ENCODE measurements at places on chromosomes 5 and 9.

GRCh38 chr9:70395652-70396051 is 18.8 kb downstream of the KLF9 start:
- no peak for DNase-seq

DNA sequence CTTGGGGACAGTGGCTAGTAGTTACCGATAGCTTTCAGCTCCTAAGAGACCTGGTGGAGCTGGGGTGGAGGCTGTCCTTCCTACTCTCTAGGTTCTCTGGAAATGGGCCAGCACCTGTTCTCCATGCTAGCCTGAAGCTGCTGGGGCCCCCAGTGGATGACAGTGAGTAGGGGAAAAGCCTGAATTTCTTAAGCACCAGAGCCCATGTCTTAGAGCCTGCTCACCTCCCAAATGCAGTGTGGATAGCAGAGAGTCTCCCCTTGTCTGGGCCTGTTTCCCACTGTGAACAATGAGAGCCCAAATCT is 105.8 kb downstream of the DAB2IP start:
- DNase-seq = no peak

DNA sequence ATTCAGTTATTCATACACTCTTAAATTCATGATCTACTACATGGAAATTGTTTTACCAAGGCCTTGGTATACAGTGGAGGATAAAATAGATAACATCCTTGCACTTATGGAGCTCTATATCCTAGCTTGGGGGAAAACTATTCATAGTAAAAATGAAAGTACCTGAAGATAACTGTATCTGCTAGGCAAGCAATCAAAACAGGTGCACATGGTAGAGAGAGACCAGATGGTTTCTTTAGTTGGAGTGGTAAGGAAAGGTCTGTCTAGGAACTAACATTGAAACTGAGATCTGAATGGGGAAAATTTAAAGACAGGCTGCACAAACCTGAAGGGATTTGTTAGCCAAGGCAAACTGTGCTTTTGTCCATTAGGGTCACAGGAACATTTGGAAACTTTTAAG is 11.1 kb upstream of the SLCO4C1 start:
- DNase-seq = no peak

GRCh38 chr5:74314906-74315305 is 325.6 kb downstream of the ENC1 start:
- no peak for DNase-seq

DNA sequence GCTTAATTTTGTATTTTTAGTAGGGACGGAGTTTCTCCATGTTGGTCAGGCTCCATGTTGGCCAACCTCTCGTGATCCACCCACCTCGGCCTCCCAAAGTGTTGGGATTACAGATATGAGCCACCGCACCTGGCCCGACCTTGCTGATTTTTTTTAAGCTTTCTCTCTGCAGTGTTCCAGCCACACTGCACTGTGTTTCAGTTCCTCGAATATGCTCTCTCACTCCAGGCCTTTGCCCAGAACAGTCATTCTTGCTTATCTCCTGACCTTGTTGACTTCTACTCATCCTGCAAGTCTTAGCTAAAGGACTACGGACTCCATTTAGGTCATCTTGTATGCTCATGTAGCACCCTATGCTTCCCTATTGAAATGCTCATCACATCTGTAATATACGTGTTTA is 3.3 kb downstream of the SNAPC3 start:
- DNase-seq = no peak

GRCh38 chr9:20948703-20949102 is 82.7 kb downstream of the HACD4 start:
- DNase-seq = no peak

- DNase-seq = no peak
Observed at GRCh38 chr5:31682025-31682424, 43.1 kb downstream of the PDZD2 start.

GRCh38 chr9:118538959-118539358 is 830.3 kb downstream of the BRINP1 start:
- DNase-seq = no peak

DNA sequence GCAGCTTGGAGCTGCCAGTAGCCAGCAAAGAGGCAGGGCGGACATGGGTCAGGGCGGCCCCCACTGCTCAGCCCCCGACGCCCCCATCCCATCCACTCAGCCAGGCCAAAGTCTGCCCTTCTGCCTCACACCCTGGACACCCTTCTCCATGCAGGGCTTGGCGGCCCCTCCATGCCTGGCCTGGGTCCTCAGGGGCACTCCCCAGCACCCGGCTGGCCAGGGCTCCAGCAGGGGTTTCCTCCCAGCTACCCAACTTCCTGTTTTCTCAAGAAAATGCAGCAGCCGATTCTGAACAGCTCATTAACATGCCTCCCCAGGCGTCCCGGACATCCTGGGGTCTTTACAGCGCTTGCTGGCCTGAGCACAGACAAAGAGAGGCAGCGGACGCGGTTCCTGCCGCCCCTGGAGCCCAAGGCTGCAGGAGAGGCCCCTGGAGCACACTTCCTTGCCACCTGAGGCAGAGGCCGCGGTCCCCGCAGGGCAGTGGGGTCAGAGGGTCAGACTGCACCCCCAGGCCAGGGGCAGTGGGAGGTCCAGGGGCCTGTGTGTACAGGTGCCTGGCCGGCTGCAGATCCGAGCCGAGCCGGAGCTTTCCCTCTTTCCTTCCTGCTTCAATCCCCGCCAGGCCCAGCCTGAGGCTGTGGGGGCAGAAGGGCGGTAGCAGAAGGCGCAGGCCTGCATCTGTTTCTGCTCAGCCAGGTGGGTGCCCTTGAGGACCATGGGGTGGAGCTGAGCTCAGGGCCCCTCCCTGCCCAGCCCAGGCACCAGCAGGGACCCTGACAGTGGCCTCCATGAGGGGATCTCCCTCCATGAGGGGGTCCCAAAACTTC is 18.7 kb upstream of the NRARP start:
- DNase-seq = no peak

DNA sequence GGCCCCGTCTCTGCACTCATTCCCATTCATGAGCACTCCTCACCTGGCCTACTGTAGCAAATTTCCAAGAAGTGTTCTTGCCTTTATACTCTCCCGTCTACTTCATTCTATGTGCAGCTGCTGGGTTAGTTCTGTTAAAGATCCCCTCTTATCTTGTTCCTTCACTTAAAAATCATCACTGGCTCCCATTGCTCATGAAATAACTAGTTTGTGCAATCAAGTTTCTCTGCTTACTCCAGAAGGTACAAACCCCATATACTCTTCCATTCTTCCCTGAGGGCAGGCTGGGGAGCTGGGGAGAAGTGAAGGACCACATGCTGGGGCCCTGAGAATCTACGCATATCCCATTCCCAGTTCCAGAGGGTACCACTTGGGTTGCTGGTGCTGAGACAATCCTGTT is 84.4 kb upstream of the KLF9 start:
- no peak for DNase-seq

DNA sequence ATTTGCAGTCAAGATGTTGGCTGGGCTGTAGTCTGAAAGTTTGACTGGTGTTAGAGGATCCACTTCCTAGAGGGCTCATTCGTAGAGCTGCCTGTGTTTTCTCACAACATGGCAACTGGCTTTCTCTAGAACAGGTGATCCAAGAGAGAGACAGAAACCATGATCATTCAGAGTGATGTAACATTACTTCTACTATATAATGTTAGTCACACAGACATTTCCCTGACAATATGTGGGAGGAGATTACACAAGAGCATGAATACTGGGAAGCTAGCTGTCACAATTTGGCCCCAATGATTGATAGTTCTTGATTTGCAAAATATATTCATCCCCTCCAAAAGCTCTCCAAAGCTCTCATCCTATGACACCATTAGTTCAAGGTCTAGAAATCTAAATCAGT is 10.9 kb upstream of the TMEM161B start:
- no peak for DNase-seq

GRCh38 chr5:138109463-138110265 is 25.8 kb downstream of the WNT8A start:
- no peak for DNase-seq

- no peak for DNase-seq
Observed at GRCh38 chr9:71793386-71794105, 25.2 kb upstream of the CEMIP2 start.

- DNase-seq = no peak
Observed at GRCh38 chr5:171388816-171389168, 1.1 kb downstream of the NPM1 start.

DNA sequence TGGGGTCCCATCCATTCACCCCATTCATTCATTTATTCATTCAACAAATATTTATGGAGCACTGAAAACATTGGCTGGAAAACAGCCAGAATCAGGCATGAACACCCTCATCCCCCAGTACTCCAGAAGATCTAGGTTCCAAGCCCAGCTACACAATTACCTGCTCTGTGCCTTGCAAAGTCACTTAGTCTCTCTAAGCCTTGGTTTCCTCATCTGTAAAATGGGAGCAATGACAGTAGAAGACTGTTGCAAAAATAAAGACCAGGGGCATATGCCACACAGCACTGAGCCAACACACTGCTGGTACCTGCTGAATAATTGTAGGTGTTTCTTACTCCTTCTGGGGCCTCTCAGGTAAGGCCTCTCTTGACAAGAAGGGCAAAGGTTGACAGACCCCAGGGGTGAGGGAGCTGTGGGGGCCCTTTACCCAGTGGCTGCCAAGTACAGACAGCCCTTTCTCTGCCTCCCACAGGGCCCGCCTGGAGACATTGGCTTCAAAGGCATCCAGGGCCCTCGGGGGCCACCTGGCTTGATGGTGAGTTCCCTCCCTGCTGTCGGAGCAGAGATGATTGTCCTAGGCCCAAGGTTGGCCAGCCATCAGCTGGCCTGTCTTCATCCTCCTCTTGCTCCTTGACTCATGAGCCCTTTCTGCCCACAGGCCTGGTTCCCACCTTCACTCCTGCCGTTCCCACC is 22.6 kb upstream of the ORM1 start:
- no peak for DNase-seq

Measured in HEK293T (cell line).